NB4 (cell line): ENCODE measurements at places on chromosomes 5 and 9.

DNA sequence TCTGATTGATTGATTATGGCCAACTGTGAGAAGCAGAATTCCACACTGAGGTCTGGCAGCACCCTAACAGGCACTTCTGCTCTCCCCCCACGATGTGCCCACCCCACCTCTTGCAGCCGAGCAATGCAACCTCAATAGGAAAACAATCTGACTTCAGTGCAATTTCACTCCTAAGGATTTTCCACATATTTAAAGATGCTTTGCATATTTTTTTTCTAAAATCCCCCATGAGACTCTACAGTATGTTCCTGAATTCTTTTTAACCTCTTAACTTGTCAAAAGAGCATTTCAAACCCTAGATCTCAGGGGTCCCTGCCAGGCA, 243.1 kb downstream of the AUH start:
- no peak for DNase-seq

DNA sequence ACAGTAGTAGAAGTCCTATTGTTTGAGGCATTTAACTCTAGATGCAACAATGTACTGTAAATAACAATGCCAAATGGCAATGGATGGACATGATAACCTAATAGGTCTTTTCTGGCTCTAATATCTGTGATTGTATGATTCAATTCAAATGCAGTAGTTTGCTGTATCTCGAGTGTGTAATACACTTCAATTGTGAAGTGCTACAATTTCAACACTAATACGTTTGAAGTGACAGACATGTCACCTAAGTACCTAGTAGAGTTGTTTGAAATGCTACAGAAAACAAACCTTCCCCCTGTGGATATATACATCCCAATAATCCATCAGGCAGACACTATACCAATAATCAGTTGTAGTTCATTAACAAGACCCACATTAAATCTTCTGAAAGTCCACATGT, 305.9 kb upstream of the ITGA1 start:
- no peak for DNase-seq

- no peak for DNase-seq
Measured at GRCh38 chr5:172630482-172630881, 10.6 kb upstream of the NEURL1B start.

DNA sequence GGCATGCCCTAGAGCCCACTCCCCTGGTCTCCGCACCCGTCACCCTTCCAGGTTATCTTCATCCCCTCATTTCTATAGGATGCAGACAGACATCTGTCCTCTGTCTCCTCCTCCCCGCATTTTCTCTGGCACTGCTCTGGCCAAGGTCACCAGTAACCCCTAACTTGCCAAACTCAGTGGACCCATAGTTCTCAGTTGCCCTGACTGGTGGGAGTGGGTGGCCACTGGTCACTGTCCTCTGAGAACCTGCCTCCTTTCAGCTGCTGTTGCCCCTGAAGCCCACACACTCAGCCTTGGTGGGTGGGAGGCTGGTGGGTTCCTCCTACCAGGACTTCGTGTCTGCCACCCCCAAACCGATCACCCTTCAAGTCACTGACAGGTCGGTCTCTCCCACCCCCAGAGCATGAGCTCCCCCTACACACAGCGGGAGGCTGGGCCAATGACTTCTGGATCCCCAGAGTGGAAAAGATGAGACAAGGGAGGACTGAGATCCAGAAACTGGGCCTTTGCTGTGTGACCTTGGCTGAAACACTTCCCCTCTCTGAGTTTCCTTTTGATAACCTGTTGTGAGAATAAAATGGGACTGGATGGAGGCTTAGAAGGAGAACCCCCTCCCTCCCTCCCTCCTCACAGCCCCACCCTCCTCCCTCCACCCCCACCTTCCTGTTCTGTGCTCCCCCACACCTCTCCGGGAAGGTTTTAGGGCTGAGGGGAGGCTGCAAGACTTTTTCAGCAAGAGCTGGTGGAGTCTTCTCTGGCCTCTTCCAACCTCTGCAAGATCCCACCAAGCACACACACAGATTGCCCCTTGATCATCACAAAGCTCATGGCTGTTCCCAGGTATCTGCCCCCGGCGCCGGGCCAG, 2.4 kb upstream of the DBN1 start:
- no peak for DNase-seq

- DNase-seq = no peak
Measured at GRCh38 chr5:73444499-73445438, 3.8 kb downstream of the FOXD1 start.

DNA sequence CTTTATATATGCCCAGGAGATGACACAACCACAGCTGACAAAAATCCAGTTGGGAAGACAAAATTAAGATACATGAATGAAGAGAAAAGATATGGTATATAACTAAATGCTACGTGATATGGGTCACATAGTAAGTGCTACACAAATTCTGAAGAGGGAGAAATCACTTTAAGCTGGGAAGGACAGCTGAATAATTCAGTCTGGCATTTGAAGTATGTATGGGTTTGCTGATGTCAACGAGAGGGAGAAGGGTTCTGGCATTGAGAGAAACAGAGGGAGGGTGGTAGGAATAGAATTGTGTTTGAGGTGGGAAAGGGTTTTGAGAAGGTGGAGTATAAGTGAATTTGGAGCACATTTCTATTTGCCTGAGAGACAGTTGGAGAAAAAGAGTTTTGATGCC, 6.7 kb upstream of the SLIT3 start:
- no peak for DNase-seq

GRCh38 chr5:132854301-132854700, 12.0 kb downstream of the GDF9 start:
- DNase-seq = no peak

DNA sequence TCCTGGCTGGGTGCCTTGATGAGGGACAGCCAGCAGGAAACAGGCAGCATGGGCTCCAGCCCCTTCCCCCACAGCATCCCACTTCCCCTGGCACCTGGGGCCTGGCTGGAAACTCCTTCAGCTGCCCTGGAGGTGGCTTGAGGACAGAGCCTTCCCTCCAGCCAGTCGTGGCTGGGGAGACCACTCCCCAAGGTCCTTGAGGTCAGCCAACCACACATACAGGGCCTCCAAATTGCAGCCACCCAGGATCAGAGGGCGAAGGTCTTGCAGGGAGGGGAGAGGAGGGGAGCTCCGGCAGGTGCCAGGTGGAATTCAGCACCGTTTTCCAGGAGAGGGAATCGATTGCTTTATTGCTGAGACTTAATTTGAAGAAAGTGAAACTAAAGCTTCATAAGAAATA, 280.4 kb downstream of the PBX3 start:
- DNase-seq = no peak

- DNase-seq = no peak
Measured at GRCh38 chr5:73446631-73447529, 1.7 kb downstream of the FOXD1 start.

GRCh38 chr5:10632110-10632761, 68.4 kb downstream of the ANKRD33B start:
- peak; percentile 88 for DNase-seq

- DNase-seq = no peak
Measured at GRCh38 chr9:115413766-115414382, 295.9 kb upstream of the TNC start.

- DNase-seq = no peak
Measured at GRCh38 chr5:67467110-67467509, 270.5 kb upstream of the CD180 start.

DNA sequence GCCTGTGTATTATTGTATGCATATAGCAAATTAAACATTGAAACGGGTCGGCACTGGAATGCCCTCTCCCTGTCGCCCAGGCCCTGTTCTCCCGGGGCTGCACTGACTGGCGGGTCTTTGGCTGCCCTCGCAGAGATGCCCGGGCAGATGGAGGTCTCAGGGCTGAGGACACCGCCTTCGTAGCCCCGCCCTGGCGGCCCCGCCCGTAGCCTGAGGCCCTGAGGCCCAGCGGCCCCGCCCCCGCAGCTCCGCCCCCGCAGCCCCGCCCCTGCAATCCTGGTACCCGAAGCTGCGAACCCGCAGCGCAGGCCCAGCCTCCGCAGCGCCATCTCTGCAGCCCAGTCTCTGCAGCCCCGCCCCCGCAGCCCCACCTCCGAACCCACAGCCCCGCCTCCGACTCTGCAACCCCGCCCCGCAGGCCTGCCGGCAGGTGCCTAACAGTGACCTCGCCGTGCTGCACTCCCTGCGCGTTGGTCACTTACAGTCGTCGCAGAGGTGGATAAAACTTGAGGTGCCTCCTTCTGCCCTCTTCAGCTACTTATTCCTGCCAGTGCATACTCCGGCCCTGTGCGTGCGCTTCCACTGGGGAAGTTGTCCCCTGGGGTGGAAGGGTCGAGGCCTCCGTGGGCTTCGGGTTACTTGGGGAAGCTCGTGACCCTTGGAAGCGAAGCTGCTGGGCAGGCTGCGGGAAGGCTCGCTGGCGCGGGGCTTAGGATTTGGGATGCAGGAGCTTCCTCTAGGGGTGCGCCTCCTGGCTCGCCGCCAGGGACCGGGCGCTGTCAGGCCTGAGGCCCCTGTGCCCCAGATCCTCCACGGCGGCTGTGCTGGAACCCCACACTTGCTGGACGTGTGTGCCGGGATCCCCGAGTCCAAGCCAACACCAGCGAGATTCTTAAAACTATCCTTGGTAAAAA, 72.3 kb downstream of the ICE1 start:
- peak; percentile 57 for DNase-seq

- no peak for DNase-seq
Measured at GRCh38 chr5:108264533-108264932, 117.4 kb downstream of the FBXL17 start.

DNA sequence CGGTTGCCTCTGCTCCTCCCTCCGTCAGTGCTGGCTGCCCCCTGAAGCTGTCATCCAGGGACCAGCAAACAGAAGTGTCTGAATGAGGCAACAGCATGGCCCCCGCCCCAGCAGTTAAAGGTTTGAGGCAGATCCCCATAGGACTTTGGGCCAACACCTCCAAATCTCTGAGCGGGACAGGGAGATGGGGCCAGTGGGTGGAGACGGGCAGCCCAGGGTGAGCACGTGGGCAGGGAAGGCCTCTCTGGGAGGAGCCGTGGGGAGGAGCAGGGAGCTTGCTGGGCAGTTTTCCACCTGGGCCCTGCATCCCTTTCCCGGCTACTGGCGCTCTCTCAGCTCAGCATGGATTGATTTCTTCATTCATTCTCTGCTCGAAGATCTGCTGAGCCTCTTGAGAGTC, 39.1 kb upstream of the NOTCH1 start:
- DNase-seq = no peak

- DNase-seq = peak; percentile 28
Measured at GRCh38 chr5:111735583-111736270, 21.3 kb downstream of the NREP start.

- DNase-seq = no peak
Measured at GRCh38 chr5:92364986-92365550, 982.0 kb upstream of the ARRDC3 start.

DNA sequence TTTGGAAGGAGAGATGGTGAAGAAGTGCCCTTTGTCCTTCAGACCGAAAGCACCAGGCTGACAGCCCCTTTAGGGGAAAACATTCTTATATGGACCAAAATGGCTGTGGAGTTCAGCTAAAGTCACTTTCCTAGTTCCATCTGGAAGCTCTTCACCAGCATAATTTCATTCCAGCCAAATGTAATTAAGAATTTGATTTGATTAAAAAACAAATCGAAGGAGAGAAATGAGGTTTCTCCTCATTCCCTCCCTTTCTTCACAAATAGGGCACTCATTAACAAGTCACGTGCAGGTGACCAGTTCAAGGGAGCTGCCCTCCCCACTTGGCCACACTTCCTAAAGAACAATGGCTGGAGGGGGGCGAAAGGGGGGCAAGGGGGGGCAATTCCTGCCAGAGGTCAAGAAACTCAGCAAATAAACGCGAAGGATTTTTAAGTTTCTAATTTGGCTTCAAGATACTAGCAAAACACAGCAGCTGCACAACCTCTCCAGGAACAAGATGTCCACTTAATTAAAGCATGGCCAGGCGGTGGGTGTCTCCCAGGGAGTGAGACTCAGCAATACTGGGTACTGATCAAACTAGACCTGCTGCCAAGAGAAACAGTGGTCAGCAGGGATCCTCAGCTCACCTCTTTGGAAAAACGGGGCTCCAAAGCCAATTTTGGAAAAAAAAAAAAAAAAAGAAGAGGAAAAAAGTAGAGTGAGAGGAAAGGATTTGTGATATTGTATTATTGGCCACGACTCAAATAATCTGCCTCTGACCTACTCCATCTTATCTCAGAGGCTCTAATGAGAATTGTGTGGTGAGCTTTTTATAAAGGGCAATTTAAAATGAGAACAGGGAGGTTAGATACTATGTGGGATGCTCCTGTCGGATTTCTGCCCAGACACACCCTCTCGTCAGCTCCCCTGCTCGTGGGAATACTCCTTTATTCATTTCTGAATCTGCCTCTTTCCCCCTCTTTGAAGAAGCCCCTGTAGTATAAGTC, 254.3 kb downstream of the ZSWIM6 start:
- no peak for DNase-seq

DNA sequence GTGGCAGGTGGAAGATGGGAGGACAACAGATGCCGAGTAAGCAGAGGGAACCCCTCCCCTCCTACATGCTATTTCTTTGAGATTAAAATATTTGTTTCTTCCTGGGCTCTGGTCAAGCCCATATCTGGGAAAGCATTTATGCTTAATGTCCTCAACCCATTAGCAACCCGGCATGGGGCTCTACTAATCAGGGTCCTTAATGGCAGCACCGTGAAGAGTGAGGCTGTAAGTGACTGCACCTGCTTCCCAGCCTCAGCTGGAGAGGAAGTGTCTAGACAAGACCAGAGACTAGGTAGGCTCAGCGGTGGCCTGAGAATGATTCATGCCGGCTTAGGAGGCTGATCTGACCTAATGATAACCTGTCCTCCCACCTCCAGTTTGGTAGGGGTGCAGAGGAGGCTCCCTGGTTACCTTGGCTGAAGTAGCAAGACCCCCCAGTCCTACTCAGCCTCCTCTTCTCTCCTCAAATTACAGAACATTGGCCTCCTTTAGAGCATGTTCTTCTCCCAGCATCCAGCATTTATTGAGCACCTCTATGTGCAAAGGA, 61.3 kb upstream of the HSPA9 start:
- no peak for DNase-seq

GRCh38 chr5:57207007-57207653, 33.3 kb downstream of the GPBP1 start:
- DNase-seq = no peak

DNA sequence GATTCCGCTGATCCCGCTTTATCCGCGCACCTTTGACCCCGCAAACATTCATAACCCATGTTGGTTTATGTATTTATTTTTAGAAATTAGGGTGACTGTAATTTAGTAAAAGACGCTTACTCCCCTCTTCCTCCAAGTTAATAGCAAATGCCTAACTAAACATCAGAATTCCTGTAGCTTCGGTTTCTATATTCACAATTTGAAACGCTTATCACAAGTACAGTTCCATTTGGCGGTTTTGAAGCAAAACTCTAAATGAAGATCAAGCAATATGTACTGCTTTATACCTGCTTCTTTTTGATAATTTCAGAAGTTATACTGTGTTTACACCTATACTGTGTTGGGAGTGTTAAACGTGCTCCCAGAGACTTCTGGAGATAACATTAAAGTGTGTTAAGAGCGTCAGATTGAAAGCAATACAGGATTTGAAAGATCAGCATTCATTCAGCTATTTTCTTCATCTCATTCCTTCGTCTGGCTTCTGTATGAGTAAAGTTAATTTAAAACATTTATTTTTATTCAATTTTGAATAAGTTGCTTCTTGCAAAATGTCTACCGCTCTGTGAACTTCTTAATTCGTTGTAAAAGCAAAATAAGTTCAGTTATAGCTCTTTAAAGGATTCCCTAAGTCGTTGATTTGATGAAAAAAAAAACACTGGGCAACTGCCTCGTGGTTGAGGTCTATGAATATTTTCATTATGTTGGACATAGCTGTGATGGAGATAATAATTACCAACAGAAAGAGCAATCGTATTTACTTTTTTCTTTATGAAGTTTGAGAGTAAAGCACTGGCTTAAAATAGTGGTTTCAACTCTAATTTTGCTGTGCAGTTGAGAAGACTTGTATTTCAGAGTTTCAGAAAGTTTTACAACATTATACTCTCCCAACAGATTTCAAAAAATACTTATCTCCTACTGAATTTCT, 2.5 kb downstream of the PRDM6 start:
- DNase-seq = no peak
